ENCODE measurements at places on chromosomes 2 and 18. TPM values are rescaled to one million over a fixed set of nuclear protein-coding genes. Genes with fewer than 3 reads are reported as not detected.

- DNase-seq: no peak
These were observed 90.1 kb upstream of the KCNJ3 start for GRCh38 chr2:154608438-154608837.

DNA sequence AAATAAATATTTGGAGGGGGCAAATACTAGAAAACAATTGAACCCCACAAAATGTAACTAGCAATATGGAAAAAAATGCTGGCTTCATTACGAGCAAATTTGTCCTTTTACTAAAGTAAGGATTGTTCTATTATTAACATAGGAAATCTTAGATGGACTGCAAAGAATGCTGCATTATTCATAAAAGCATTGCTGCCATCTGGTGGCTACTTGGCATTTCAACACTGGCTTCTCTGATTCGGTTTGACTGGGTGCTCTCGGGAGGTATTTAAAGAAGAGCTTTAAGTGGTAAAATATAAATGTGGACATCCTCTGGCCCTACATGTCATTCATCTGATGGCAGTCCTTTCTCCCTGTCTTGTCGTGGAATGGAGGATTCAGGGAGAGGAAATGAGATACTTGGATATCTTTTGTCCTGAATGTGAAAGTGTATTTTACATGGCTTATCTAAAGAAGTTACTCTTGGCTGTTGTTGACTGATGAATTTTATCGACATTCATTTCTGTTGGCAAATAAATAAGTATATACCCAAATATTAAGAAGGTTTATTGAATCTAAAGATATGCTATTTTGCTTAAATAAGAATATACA lies 130.2 kb downstream of the ARHGAP15 start:
- DNase-seq: peak; percentile 57

- DNase-seq: no peak
These were observed 144.9 kb upstream of the ERBB4 start for GRCh38 chr2:212683346-212684097.

- no peak for DNase-seq
These were observed 9.3 kb upstream of the NPC1 start for GRCh38 chr18:23595591-23595990.

- no peak for DNase-seq
These were observed 605.3 kb upstream of the ZNF804A start for GRCh38 chr2:183993052-183993451.

DNA sequence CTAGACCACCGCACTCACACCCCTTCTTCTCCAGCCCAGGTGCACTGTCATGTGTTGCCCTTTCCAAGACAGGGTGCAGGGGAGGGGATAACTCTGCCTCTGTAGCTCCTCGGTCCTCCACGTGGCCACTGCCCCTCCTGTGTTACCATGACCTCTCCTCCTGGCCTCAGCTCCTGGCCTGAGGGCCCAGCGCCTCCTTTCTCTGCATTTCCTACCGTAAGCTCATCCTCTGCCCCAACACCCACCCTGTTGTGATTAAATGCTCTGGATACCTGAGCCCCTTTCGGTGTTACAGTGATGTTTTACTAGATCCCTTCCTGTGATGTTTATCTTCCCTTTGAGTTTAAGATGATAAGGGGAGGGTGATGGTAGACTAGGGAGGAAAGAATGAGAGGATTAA lies 242.3 kb downstream of the PTPRM start:
- no peak for DNase-seq

The ASTL gene
- not detected for total RNA-seq

The ERFE gene
- not detected for total RNA-seq

The PSTPIP2 gene
- total RNA-seq: 8.0 TPM

The TPO gene
- not detected for total RNA-seq

Data from adrenal gland (tissue), 19 donors.